Dermis blood vessel endothelial cell (primary cell): ENCODE measurements at places on chromosomes 13 and 19. TPM values are rescaled to one million over a fixed set of nuclear protein-coding genes. Genes with fewer than 3 reads are reported as not detected.

- DNase-seq = no peak
These were observed 35.1 kb downstream of the TMEM161A start for GRCh38 chr19:19103167-19103566.

DNA sequence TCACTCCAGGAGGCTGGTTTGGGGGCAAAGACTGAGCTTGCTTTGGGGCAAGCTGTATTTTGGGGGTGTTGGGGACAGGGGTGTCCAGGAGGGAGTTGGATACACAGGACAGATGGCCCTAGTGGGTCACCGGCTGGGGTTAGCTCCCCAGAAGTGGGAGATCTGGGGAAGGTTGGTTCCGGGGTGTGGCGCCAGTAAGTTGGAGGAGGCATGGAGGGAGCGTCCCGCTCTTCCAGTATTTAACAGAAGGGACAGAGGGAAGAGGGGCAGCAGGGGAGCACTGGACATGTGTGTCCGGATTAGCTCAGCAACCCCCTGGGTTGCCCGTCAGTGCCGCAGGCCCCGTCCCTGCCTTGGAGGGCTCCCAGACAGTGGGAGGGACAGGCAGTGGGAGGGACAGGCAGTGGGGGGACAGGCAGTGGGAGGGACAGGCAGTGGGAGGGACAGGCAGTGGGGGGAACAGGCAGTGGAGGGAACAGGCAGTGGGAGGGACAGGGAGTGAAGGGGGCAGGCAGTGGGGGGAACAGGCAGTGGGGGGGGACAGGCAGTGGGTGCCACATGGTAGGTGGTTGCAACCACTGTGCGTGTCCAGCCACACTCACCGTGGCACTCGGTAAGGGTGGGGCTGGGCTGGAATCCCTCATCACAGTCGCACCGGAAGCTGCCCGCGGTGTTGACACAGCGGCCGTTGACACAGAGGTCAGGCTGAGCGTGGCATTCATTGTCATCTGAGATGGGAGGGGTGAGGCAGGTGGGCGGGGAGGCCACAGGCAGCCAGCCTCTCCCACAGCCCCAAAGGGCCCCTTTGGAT lies 33.2 kb downstream of the CCL25 start:
- peak; percentile 6 for DNase-seq

DNA sequence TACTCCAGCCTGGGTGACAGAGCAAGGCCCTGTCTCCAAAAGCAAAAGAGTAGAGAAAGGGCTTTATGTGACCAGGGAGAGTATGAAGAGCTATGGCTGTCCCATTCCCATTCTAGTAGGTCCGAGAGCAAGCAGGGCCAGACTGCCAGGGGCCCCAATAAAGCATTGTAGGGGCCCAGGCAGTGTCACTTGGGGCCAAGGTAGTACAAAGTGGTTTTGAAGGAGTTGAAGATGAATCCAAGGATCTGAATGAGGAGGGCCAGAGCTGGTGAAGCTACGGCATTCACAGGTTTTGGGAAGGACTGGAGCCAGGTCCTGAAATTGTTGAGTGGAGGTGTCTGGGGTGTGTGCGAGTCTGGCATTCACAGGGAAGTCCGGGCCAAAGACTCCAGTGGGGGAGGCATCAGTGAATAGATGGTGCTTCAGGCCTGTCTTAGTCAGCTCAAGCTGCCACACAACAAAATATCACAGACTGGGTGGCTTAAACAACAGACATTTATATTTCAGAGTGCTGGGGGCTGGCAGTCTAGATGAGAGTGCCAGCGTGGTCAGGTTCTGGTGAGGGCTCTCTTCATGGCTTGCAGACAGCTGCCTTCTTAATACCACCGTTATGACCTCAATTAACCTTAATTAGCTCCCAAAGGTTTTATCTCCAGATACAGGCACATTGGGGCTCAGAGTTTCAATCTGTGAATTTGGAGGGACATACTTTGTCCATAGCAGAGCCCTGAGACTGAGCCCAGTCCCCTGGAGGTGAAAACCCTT lies 9.9 kb downstream of the NACC1 start:
- no peak for DNase-seq

Gene LGALS4
- total RNA-seq = not detected in 2 replicates

Gene JAK3
- 3.2 and 4.1 TPM in 2 replicates for total RNA-seq

Gene SOHLH2
- 0.17 and 0.23 TPM in 2 replicates for total RNA-seq

GRCh38 chr19:50537769-50538230 lies 24.1 kb upstream of the ASPDH start:
- peak; percentile 93 for DNase-seq

- no peak for DNase-seq
These were observed 5.4 kb upstream of the LGALS13 start for GRCh38 chr19:39596911-39597310.
